Fibroblast of skin of back (primary cell): ENCODE measurements at places on chromosomes 16 and 17.

- DNase-seq: no peak
Measured at GRCh38 chr16:14344292-14344691, 273.2 kb downstream of the MRTFB start.

- DNase-seq: peak; percentile 85
Measured at GRCh38 chr16:525520-526180, 1.9 kb upstream of the CAPN15 start.

DNA sequence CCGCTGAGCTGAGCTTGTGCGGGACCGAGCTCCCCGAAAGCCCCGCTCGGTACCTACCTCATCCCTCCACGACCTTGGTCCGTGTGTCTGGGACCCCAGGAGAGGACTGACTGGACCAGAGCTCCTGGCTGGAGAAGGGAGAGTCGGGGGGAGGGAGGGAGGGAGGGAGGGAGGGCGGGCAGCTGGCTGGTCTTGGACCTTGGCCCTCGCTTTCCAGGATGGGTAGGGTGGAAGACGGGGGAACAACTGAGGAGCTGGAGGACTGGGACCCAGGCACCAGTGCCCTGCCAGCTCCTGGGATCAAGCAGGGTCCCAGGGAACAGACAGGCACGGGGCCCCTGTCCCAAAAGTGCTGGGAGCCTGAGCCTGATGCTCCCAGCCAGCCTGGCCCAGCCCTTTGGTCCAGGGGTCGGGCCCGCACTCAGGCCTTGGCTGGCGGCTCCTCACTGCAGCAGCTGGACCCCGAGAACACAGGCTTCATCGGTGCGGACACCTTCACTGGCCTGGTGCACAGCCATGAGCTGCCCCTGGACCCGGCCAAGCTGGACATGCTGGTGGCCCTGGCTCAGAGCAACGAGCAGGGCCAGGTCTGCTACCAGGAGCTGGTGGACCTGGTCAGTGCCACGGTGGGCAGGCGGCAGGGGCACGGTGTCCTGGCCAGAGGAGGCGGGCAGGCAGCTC is 553 bp downstream of the RHBDL1 start:
- no peak for DNase-seq

DNA sequence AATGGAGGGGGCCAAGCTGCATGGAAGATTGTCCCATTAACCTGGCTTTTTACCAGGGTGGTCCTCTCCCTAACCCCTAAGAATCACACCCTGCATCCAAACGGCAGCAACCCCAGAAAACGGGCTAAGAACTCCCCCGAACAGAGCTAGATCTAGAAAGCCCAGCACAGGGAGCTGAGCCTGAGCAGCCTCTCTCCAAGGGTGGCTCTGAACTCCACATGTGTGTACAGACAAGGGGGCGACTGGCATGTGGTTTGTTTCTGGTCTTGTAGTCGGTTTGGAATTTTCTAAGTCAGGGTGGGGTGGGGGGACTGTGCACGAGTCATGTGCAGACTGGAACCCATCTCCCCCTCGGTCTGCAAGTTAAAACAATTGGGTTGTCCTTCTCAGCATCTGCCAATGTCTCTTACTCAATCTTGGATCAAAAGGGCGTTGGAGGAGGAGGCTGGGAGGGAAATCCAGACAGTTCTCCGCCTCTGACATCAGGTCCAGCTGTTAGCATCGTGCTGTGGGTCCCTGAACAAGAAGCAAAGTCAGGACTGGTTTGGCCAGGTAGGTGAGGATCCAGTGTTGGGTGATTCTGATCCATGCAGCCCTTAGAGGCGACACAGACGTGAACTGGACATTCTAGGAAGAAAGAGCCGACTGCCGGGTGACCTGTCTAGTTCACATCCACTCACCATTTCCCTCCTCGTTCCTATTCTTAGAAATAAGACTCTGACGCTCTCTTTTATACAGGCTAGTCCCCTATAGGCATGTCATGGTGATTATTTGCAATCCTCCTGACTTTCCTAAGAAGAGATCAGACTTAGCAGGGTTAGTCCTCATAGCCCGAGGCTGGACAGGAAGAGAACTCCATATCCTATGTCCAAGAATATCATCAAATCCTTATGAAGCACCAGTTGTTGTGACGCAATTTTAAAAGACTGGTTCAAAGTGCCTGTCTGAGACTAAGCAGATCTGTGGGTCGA is 381.8 kb downstream of the SOX9 start:
- DNase-seq: peak; percentile 57
